NCI-H1436 treated with DMSO at 0.1 percent for 48 hours (cell line): ENCODE measurements at places on chromosomes 2 and 18.

DNA sequence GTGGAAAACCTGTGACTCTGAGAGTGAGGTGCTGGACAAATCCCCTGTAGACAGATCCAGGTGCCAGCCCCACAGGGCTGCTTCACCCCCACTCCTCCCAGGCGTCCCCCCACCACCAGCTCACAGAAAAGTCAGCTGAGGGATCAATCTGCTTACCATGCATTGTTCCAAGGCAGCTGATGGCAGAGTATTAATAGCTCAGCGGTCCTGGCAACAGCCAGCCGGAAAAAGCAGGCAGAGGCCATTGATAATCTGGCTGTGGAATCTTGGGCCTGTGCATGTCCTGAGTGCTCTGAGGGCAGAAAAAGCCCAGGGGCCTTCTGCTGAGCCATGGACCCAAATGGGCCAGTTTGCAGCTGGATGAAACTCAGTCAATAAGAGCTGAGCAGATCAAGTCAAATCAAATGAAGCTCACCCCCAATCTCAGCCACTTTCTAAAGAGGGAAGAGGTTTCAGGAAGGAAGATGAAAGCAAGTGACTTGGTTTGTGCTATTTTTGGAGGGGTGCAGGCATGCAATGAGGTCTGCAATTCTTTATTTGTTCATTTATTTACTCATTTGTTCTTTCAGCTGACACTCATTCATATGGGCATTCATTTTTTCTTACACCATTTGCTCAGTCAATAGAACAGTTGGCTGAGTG is 63.4 kb downstream of the GYPC start:
- DNase-seq: no peak

- no peak for DNase-seq
These were observed 33.4 kb upstream of the SKOR2 start for GRCh38 chr18:47284721-47285395.

- no peak for DNase-seq
These were observed 18.7 kb upstream of the DYTN start for GRCh38 chr2:206736935-206737334.

DNA sequence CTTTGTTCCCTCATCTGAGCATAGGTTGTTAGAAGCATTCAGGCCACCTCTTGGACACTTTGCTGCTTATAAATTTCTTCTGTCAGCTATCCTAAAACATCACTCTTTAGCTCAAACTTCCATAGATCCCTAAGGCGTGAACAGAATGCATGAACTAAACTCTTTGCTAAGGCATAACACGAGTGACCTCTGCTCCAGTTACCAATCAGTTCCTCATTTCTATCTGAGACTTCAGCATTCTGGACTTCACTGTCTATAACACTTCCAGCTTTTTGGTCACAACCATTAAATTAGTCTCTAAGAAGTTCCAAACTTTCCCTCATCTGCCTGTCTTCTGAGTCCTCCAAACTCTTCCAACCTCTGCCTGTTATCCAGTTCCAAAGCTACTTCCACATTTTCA is 8.3 kb upstream of the VWA3B start:
- no peak for DNase-seq

- DNase-seq: no peak
These were observed 115.3 kb upstream of the RBBP8 start for GRCh38 chr18:22817844-22818243.

GRCh38 chr2:62195421-62196277 is at the start of gene B3GNT2:
B3GNT2 (plus strand) TSS chr2:62196115; CDS start chr2:62222221, 26,106 bp downstream.
- no peak for DNase-seq
